Smooth muscle cell of bladder (primary cell): ENCODE measurements at places on chromosomes 2 and 18. TPM values are rescaled to one million over a fixed set of nuclear protein-coding genes. Genes with fewer than 3 reads are reported as not detected.

The C2orf92 gene
- total RNA-seq, result 0.85 and 1.5 TPM in 2 replicates

The OSR1 gene
- 12.1 and 36.5 TPM in 2 replicates for total RNA-seq

The CPO gene
- total RNA-seq, result 0.09 TPM in 1 of 2 replicates, not detected in the other

The L3MBTL4 gene
- under 0.01 and 0.28 TPM in 2 replicates for total RNA-seq

The IL36B gene
- not detected in 2 replicates for total RNA-seq

The PDCD1 gene
- not detected in 2 replicates for total RNA-seq

The HOXD11 gene
- total RNA-seq, result 0.14 and 0.18 TPM in 2 replicates

The UGT1A4 gene
- total RNA-seq, result not detected in 2 replicates

The RNF125 gene
- total RNA-seq, result 0.28 TPM in 2 replicates

The ST8SIA3 gene
- total RNA-seq, result not detected in 2 replicates

The DHRS9 gene
- total RNA-seq, result 0.09 TPM in 1 of 2 replicates, not detected in the other

The PNPT1 gene
- 13.4 and 19.7 TPM in 2 replicates for total RNA-seq

The CCDC74B gene
- 2.3 and 6.5 TPM in 2 replicates for total RNA-seq

The PRKAG3 gene
- not detected in 2 replicates for total RNA-seq

The NEU2 gene
- not detected in 2 replicates for total RNA-seq

The DSEL gene
- total RNA-seq, result 43.2 and 60.6 TPM in 2 replicates

The CRACDL gene
- under 0.01 TPM in 1 of 2 replicates, not detected in the other for total RNA-seq

The NYAP2 gene
- total RNA-seq, result under 0.01 TPM in 1 of 2 replicates, not detected in the other

The FHL2 gene
- total RNA-seq, result 152 and 244 TPM in 2 replicates

The CYP1B1 gene
- total RNA-seq, result 23.0 and 62.7 TPM in 2 replicates

The WDCP gene
- 6.1 and 7.8 TPM in 2 replicates for total RNA-seq

The FBXO11 gene
- 42.2 and 44.8 TPM in 2 replicates for total RNA-seq

The KLHL41 gene
- 0.85 and 1.7 TPM in 2 replicates for total RNA-seq

The PROKR1 gene
- total RNA-seq, result not detected in 2 replicates
